ENCODE measurements at places on chromosomes 1 and 21. TPM values are rescaled to one million over a fixed set of nuclear protein-coding genes. Genes with fewer than 3 reads are reported as not detected.
A peak's percentile ranks its signal among the peaks of the same experiment; 100 is the strongest.

DNA sequence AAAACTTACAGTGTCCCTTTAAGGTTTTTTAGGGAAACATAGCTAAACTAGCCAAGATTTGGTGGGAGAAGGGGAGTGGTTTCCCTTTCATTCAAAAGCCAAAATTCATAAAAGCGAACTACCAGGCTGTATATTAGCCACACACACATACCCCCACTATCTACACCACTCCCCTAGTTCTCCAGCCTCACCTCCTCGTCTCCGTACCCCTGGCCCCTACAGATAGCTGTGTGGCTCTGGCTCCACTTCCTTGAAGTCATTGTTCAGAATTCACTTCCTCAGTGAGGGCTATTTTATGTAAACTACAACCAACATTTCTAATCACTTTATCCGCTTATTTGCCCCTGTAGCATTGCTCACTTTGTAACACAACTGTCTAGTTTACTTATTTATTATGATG, 5.3 kb upstream of the DPH5 start:
- no peak overlapping the region for H3K27ac ChIP-seq
- no peak for DNase-seq
- H3K27me3 ChIP-seq = no peaks in the 10 kb centered on the region
- H3K4me1 ChIP-seq = peaks cover 8% of the 10 kb centered on the region
- no peaks in the 10 kb centered on the region for H3K36me3 ChIP-seq

GRCh38 chr1:90580176-90580575, 136.9 kb downstream of the BARHL2 start:
- no peak for DNase-seq
- H3K36me3 ChIP-seq = no peaks in the 10 kb centered on the region
- H3K4me1 ChIP-seq = no peaks in the 10 kb centered on the region

GRCh38 chr1:96808191-96808590, 86.6 kb downstream of the PTBP2 start:
- no peak overlapping the region for H3K4me3 ChIP-seq
- H3K27me3 ChIP-seq = no peaks in the 10 kb centered on the region
- H3K27ac ChIP-seq = no peak overlapping the region
- H3K36me3 ChIP-seq = peaks cover 47% of the 10 kb centered on the region

DNA sequence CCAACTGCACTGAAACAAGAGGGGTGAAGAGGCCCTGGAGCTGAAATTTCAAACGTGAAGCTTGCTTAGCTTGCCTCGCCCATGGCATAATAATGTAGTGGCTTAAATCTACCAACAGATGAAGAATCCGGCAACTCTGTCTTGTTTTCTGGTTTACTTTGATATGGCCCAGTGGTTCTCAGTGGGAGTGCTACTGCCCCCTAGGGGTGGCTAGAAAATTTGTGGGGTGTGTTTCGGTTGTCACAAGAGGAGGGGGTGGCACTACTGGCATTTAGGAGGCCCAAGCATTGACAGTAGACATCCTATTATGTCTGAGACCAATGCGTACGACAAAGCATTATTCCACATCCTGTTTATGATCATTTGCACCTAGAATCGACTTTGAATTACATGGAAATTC, 51.9 kb upstream of the C8B start:
- H3K4me3 ChIP-seq = no peak overlapping the region
- DNase-seq = no peak
- H3K27me3 ChIP-seq = no peaks in the 10 kb centered on the region
- H3K36me3 ChIP-seq = no peaks in the 10 kb centered on the region
- H3K27ac ChIP-seq = no peak overlapping the region

- H3K27me3 ChIP-seq = no peaks in the 10 kb centered on the region
- no peaks in the 10 kb centered on the region for H3K36me3 ChIP-seq
- H3K4me3 ChIP-seq = no peak overlapping the region
- no peak for DNase-seq
- peak overlapping the region; percentile 10 for H3K27ac ChIP-seq
Measured at GRCh38 chr1:221230605-221231004, 351.4 kb downstream of the HLX start.

GRCh38 chr21:39913706-39914305, 46.6 kb downstream of the PCP4 start:
- no peak overlapping the region for H3K4me3 ChIP-seq
- no peaks in the 10 kb centered on the region for H3K27me3 ChIP-seq
- H3K4me1 ChIP-seq = no peaks in the 10 kb centered on the region

DNA sequence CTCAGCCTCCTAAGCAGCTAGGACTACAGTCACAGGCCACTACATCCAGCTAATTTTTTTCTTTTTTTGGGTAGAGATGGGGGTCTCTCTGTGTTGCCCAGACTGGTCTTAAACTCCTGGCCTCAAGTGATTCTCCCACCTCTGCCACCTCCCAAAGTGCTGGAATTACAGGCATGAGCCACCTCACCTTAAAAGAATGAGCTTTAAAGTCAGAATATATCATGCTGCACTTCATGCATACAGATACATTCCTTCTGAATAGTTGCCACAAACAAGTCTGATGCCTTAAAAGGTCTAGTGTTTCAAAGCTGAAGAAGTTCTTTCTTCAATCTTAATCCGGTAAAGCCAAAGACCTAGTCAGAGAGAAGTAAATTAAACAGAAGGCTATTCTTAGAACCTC, 23.8 kb upstream of the CPLANE2 start:
- H3K27ac ChIP-seq = no peak overlapping the region
- DNase-seq = no peak
- peaks cover 7% of the 10 kb centered on the region for H3K36me3 ChIP-seq
- no peaks in the 10 kb centered on the region for H3K27me3 ChIP-seq

DNA sequence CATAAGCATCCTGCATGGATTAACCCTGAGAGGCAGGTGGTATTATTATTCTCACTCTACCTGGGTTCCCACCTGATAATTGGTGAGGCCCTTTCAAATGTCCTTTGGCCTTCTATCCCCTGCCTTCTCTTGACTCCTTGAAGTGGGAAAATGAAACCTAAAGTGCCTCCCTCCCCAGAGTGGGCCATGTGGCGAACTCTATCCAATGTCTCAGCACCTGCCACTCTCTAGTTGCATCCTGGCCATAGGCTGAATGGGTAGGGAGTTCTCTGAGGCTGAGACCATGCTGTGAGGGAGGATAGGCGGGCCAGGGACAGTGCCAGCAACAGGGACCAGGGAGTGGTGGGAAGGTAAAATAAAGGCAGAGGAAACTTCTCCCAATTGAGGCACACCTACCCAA, 35.3 kb downstream of the ELF3 start:
- no peaks in the 10 kb centered on the region for H3K4me1 ChIP-seq
- no peak for DNase-seq

- H3K36me3 ChIP-seq = no peaks in the 10 kb centered on the region
- H3K27ac ChIP-seq = no peak overlapping the region
- H3K4me1 ChIP-seq = no peaks in the 10 kb centered on the region
- H3K27me3 ChIP-seq = no peaks in the 10 kb centered on the region
- H3K4me3 ChIP-seq = no peak overlapping the region
Measured at GRCh38 chr21:15219039-15219438, 154.2 kb upstream of the NRIP1 start.

- H3K27ac ChIP-seq = no peak overlapping the region
- no peaks in the 10 kb centered on the region for H3K36me3 ChIP-seq
- H3K4me3 ChIP-seq = no peak overlapping the region
- H3K27me3 ChIP-seq = peaks cover 2% of the 10 kb centered on the region
- no peaks in the 10 kb centered on the region for H3K4me1 ChIP-seq
- DNase-seq = no peak
Measured at GRCh38 chr1:29471487-29472313, 235.4 kb downstream of the PTPRU start.

- no peaks in the 10 kb centered on the region for H3K36me3 ChIP-seq
- H3K4me3 ChIP-seq = no peak overlapping the region
- no peaks in the 10 kb centered on the region for H3K4me1 ChIP-seq
- H3K27ac ChIP-seq = no peak overlapping the region
- DNase-seq = no peak
- H3K27me3 ChIP-seq = no peaks in the 10 kb centered on the region
Measured at GRCh38 chr1:62311473-62311943, 7.7 kb downstream of the KANK4 start.

DNA sequence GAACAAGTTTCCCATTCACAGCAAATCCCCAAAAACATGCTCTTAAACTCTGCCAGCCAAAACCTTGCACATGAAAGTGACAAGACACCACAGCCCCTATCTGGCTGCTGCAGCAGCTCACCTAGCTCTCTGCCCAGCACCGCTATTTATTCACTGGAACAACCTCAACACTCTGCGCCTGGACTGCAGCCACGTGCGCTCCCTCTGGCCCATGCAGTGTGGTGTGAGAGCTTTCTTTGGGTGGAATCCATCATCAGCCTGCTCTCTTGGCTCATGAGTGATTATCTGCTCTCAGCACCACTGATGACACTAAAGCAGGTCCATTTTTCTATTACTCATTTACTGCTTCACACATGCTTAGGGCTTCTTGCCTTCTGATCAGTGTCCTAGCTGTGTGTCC, 11.4 kb downstream of the KCNJ6 start:
- DNase-seq = no peak
- no peak overlapping the region for H3K27ac ChIP-seq
- H3K4me1 ChIP-seq = no peaks in the 10 kb centered on the region
- no peaks in the 10 kb centered on the region for H3K27me3 ChIP-seq

- H3K4me3 ChIP-seq = no peak overlapping the region
- no peaks in the 10 kb centered on the region for H3K4me1 ChIP-seq
- H3K27ac ChIP-seq = no peak overlapping the region
- H3K27me3 ChIP-seq = no peaks in the 10 kb centered on the region
Measured at GRCh38 chr21:31354604-31355443, 10.8 kb upstream of the TIAM1 start.

DNA sequence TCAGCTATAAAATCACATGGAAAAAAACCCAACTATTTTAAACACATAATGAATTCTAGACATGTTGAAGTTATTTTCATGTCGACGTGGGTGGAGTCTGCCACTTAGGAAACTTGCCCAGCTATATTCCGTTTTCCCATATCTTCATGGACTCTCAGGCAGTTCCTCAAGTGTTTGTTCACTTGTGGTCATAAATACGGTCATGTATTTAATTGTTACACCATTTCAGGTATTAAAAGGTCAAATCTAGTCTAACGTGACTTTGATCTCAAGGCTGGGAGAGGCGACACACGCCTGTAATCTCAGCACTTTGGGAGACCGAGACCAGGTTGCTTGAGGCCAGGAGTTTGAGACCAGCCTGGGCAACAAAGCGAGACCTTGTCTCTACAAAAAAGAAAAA, 346.9 kb downstream of the PBX1 start:
- no peak overlapping the region for H3K4me3 ChIP-seq
- H3K36me3 ChIP-seq = no peaks in the 10 kb centered on the region
- no peak for DNase-seq
- no peak overlapping the region for H3K27ac ChIP-seq
- no peaks in the 10 kb centered on the region for H3K27me3 ChIP-seq

DNA sequence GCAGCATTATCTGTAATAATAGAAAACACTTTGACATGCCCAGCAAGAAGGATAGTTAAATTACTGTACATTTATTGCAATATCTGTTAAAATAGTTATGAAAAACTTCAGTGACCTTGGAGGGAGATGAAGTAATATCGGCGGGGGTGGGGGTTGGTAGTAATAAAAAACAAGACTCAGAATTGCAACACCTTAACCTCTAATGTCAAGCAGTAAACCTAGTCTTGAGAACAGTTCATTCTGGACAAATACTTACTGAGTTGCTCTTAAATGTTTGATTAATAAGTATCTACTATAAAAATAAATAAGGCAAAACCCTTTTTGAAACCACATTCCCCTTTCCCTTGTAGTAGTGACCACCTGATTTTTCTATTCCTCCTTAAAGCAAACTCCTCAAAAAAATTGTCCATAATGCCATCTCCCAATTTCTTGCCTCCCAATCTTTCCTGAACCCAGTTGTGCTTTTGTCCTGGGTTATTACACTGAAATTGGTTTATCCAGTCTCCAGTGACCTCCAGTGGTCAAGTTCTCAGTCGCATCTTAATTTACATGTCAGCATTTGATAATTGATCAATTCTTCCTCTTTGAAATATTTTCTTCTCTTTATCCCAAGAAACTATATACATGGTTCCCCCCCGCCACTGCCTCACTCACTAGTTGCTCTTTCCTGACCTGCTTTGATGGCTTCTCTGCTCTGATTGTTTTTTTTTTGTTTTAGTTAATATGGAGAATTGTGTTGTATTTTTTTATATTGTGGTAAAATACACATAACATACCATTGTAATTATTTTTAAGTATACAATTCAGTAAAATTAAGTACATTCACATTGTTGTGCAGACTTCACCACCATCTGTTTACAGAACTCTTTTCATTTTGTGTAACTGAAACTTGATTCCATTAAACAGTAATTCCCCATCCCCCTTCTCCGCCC, 36.8 kb downstream of the RAP1A start:
- peak overlapping the region; percentile 43 for H3K27ac ChIP-seq
- DNase-seq = no peak
- H3K36me3 ChIP-seq = no peaks in the 10 kb centered on the region
- H3K4me1 ChIP-seq = peaks cover 28% of the 10 kb centered on the region
- H3K27me3 ChIP-seq = no peaks in the 10 kb centered on the region
- H3K4me3 ChIP-seq = no peak overlapping the region

DNA sequence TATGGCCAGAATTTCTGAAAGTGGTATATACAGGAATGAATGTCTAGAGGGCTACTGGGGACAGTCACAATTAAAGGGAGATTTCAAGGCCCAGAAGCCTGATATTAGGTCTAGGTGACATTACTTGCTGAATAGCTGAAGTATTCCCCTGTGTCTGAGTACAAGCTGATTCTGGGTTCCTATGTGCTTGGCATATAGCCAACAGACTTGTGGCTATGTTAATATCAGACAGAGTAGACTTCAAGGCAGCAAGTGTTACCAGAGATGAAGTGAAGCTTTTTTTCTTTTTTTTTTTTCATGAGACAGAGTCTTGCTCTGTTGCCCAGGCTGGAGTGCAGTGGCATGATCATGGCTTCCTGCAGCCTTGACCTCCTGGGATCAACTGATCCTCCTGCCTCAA, 8.3 kb downstream of the TTC4 start:
- H3K27me3 ChIP-seq = no peaks in the 10 kb centered on the region
- no peak for DNase-seq
- H3K4me1 ChIP-seq = no peaks in the 10 kb centered on the region
- H3K4me3 ChIP-seq = no peak overlapping the region

- H3K27ac ChIP-seq = no peak overlapping the region
- H3K4me1 ChIP-seq = peaks cover 12% of the 10 kb centered on the region
- DNase-seq = no peak
- no peak overlapping the region for H3K4me3 ChIP-seq
- H3K27me3 ChIP-seq = no peaks in the 10 kb centered on the region
Measured at GRCh38 chr21:15029077-15029476, 35.7 kb downstream of the NRIP1 start.

GRCh38 chr1:57250021-57250420, 173.8 kb downstream of the DAB1 start:
- DNase-seq = no peak
- no peaks in the 10 kb centered on the region for H3K27me3 ChIP-seq
- no peak overlapping the region for H3K27ac ChIP-seq
- H3K36me3 ChIP-seq = no peaks in the 10 kb centered on the region
- H3K4me1 ChIP-seq = no peaks in the 10 kb centered on the region

AMY1C gene
- total RNA-seq = not detected

GJA8 gene
- total RNA-seq = not detected

SEMA4A gene
- total RNA-seq = 2.4 TPM

Data from gastrocnemius medialis (tissue), 4 donors.